Panc1 (cell line): ENCODE measurements at places on chromosomes 16 and 17.

DNA sequence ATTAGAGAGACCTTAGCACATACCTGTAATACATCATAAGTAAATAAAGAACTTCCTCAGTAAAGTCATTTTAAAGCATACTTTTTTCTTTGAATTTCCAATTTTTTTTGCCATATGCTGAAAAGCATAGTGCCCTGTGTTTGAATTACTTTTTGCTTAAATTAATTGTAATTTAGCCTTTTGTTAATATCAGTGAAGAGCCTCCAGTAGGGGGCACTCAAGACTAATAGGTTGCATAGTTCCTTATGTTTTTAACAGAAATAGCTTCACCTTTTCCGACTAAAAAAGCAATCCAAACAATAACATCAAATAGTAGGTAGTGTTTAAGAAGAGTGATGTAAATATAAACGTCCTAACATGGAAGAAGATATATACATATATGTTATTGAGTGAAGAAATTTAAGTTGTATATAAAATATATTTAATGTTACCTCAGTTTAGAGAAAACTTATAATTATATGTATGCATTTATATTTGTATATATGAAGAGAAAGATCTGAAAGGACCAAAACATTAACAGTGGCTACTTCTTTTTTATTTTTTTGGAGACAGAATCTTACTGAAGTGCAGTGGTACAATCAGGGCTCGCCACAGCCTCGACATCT, 18.6 kb downstream of the RAD51C start:
- DNase-seq, result peak; percentile 15

- no peak for DNase-seq
Measured at GRCh38 chr17:80362428-80363119, 52.4 kb upstream of the ENDOV start.

DNA sequence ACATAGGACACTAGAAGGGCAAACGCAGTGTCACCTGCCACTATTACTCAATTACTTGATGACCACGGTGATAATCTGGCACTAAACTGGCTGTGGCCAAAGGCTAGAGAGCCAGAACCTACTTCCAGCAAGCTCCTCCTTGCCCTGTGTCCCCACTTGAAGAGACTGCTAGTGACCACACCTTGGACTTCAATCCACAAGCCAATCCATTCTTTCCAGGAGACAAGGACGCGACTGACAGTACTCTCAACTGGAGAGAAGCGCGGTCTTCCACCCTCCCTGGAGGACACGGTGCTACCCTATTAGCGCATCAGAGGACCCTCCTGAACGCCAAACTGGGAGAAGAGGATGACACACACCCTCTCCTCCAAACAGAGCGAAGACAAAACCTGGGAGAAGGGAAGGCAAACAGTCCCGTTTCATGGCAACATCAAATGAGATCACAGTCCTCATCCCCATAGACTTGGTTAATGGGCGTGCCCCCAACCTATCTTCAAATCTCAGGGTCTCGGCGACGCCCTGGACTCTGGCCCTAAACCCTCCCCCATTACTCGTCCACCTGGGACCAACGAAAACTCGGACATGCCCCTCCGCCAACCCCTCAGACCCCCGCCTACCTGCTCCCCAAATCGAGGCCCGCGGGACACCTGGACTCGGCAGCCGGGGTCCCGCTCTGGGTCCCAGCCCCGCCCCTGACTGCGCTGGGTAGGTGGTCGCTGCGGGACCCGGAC, 508 bp downstream of the FLCN start:
- no peak for DNase-seq

GRCh38 chr16:80691111-80691741, 113.2 kb downstream of the CDYL2 start:
- no peak for DNase-seq

- DNase-seq, result no peak
Measured at GRCh38 chr17:60862482-60862881, 184.8 kb downstream of the BCAS3 start.

GRCh38 chr17:4405038-4405669, 28.6 kb upstream of the SPNS3 start:
- DNase-seq, result no peak

DNA sequence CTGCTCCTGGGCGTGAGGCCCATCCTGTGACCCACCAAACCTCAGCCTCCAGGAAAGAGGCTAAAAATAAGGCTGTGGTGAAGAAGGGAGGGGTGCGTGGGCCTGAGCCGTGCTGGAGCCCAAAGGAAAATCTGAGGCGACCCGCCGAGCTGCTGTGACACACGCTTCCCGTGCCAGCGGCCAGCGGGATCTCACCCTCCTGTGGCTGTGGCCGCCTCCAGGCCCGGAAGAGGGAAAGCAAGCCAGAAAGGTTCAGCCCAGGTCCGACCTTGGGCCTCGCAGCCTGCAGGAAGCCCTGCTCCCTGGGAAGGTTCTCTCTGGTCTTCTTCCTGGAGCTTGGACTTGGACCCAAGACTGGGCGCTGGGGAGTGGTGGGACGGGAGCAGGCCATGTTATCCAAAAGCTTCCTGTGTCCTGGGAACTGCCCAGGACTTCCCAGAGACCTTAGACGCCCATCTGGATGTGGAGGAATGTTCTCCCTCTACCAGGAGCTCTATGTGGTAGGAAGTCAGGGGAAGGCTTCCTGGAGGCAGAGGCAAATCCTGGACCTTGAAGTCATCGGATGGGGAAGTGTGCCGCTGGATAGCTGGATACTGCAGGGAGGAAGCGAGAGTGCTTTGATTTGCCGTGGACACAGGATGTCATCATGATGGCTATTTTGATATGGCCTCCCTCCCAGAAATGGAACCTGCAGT, 11.4 kb downstream of the SPNS2 start:
- DNase-seq, result no peak

GRCh38 chr17:44384281-44384822, 5.1 kb downstream of the ITGA2B start:
- DNase-seq, result no peak

DNA sequence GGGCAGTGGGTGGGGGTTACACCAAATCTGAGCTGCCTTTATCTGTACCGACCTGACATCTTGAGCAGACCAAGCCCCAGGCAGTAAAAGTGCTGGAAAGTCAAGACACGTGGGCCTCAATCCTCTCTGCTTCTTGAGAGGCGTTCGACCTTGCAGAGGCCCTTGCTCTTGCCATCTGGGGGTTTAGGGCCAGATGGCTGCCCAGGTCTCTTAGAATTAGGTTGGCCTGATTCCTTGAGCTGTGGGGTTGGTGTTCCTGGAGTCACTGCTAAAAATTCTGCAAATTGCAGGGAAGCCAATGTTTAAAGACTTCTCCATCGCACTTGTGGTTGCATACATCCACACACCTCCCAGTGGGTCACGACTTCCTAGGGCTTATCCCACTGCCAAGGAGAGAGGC, 238.2 kb upstream of the ASIC2 start:
- DNase-seq, result no peak

DNA sequence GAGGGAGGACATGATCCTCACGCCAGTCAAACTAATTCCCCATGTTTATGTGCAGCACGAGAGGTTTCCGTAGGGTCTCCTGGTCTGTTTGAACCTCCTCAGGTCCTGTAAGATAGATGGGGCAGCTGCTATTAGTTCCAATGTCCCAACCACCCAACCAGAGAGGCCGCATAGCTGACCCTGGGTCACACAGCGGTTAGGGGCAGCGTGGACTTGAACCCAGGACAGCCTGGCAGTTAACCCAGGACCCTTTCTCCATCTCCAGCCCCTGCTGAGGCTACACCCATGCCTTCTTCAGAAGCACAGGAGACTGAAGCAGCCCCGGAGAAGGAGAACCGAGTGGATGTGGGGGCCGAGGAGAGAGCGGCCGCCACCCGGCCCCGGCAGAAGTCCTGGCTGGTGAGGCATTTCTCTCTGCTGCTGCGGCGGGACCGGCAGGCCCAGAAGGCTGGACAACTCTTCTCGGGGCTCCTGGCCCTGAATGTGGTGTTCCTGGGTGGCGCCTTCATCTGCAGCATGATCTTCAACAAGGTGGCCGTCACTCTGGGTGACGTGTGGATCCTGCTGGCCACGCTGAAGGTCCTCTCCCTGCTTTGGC, 5.5 kb downstream of the OTOP3 start:
- no peak for DNase-seq

- no peak for DNase-seq
Measured at GRCh38 chr17:34261568-34262337, 6.7 kb downstream of the CCL2 start.

- DNase-seq, result no peak
Measured at GRCh38 chr16:34801875-34802274, 1342.5 kb downstream of the TP53TG3F start.

GRCh38 chr16:73183611-73184092, 135.7 kb upstream of the ZFHX3 start:
- DNase-seq, result no peak

DNA sequence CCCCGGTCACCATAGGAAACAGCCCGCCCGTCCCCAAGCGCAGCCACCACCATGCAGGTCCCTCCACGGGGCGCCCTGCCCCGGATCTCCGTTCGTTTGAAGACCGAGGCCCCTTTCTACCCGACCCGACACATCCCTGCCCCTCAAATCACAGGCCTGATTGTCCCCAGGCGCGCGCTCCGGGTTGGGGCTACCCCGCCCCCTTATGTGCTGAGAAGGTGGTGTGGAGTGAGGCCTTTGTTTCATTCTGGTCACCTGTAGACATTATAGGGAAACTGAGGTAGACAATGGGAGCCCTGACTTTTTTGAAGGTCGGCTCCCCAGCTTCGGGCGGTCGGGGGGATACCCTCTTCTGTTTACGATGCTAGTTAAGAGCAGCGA, 763 bp upstream of the ACTG1 start:
- no peak for DNase-seq

- DNase-seq, result no peak
Measured at GRCh38 chr16:2398520-2398919, 30.7 kb upstream of the CCNF start.

- DNase-seq, result no peak
Measured at GRCh38 chr17:13601322-13601775, 380 bp downstream of the HS3ST3A1 start.

- no peak for DNase-seq
Measured at GRCh38 chr17:44011876-44012275, 2.9 kb downstream of the TMEM101 start.

GRCh38 chr16:67151431-67152097, 766 bp upstream of the B3GNT9 start:
- no peak for DNase-seq

- no peak for DNase-seq
Measured at GRCh38 chr17:75263055-75263454, 1.4 kb downstream of the MRPS7 start.

DNA sequence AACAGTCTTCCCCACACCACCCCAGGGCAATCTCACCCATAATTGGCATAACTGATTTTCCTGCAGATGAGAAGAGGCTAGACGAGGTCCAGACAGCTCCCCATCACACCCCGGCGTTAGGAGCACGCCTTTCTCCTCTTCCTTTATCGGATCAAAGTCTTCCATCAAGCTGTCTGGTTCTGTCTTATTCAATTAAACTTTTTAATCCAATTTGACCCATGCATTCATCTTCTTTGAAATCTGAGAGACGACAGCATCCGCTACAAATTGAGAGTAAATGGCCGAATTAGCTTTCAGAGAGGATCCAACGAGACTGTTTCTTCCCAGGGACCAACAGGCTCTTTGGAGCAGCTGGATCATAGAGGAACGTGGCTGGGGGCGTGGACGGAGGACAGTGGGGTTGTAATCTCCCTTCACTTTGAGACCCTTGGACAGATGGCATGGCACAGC, 44.4 kb upstream of the GPRC5B start:
- DNase-seq, result no peak

DNA sequence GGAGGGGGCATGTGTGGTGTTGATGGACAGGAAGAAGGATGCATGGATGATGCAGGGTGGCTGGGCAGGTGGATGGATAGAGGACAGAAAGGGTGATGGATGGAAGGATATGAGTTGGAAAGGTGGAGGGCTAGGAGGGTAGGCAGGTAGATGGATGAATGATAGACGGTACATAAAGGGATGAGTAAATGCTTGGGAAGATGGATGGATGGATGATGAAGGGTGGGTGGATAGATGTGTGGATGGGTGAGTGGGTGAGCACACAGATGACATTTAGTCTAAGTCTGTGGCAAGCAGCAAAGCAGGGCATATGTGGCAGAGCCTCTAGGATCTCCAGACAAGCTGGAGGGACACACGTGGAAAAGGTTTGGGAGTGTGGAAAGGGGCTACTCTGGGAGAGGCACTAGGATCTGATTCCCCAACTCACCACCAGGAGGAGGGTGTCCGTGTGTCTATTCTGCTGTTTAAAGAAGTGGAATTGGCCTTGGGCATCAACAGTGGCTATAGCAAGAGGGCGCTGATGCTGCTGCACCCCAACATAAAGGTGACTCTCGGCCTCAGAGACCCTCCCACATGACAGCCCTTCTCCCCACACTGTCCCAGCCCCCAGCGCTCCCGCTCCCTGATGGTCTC, 8.2 kb downstream of the PLD2 start:
- DNase-seq, result no peak

DNA sequence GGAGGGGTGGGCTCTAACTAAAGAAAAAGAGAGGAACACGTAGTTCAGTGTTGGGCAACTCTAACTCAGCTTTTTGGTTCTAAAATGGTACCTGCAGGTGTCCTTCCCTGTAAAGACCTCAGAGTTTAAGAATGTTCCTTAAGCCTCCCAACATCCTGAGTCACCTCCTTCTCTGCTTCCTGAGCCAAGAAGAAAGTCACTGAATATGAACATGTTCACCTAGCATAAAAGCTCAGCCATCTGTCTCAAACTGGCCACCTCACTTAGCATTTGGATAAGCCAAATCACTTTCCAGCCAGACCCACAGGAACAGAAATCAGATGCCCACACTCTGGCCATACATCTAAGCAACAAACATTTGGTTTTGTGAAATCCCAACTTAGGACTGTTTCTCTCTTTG, 3.7 kb downstream of the TMEM98 start:
- DNase-seq, result no peak

GRCh38 chr17:65783845-65784334, 222.4 kb upstream of the AXIN2 start:
- DNase-seq, result peak; percentile 50

- no peak for DNase-seq
Measured at GRCh38 chr16:66262253-66263167, 104.0 kb upstream of the CDH5 start.

GRCh38 chr17:43917348-43918025, 10.2 kb upstream of the MPP2 start:
- no peak for DNase-seq

GRCh38 chr17:72604518-72604917, 483.7 kb downstream of the SOX9 start:
- DNase-seq, result no peak

- DNase-seq, result no peak
Measured at GRCh38 chr16:53741546-53741945, 37.6 kb downstream of the FTO start.

- DNase-seq, result no peak
Measured at GRCh38 chr16:10658943-10659342, 35.8 kb downstream of the TEKT5 start.

- DNase-seq, result no peak
Measured at GRCh38 chr16:28951410-28951943, 740 bp downstream of the NFATC2IP start.

DNA sequence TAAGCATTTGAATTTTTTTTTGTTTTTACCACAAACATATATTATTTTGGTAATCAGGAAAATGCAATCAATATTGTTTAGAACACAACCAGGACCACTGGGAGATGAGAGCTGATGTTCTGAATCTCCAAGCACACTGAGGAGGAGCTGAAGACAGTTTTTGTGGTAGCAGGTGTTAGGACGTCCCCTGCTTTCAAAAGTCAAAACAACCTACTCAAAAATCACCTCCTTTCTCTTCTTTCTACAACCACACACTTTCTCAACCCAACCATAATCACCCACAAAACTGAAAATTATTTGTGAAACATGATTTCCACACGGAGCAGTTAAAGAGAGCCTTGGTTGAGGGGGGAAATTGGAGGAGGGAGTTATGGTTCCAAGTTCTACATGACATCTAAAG, 26.7 kb upstream of the CFAP20 start:
- DNase-seq, result no peak
